ENCODE measurements at places on chromosomes 11 and 22.

GRCh38 chr11:101341578-101341977, 212.0 kb upstream of the PGR start:
- DNase-seq = peak; percentile 26

DNA sequence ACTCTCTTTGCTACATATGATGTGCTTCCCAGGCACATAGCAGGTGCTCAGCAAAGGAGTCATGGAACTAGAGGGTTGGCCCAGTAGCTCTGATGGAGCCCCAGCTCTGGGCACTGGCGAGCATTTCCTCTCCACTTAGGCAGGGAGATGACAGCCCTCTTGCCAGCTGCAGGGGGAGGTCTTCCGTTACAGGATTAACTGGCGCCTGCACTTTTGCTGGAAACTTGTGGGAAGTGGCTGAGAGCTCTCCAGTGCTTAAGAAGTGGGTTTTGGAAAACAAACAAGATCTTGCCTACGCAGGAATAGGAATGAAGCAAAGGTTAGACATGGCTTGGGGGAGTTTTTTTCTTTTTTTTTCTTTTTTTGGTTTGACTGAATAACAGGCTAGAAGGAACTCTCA, 75.5 kb downstream of the MICAL2 start:
- peak; percentile 68 for DNase-seq

- peak; percentile 15 for DNase-seq
Observed at GRCh38 chr22:46976143-46976542, 213.7 kb downstream of the TBC1D22A start.

GRCh38 chr11:3803726-3804495, 4.4 kb upstream of the PGAP2 start:
- DNase-seq = no peak

- DNase-seq = no peak
Observed at GRCh38 chr22:43880541-43880991, 11.2 kb downstream of the PNPLA5 start.

DNA sequence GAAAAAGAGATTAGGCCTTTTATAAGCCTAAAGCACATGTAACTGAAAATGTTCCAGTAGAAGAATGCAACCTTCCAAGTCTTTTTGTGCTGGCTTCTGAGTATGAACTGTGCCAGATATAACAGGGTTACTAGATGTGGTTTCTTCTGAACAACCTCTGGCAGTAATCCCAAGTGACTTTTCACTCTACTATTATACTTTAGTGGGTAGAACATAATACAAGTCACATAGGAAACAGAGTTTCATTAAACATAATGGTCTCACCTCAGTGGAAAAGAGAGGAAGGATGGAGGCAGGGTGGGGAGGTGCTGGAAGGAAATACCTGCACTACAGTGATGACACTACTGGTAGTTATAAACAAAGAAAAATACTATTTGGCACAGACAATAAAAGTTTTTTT, 81.3 kb downstream of the PHF21A start:
- DNase-seq = no peak

GRCh38 chr22:34849965-34850364, 216.0 kb upstream of the ISX start:
- DNase-seq = no peak

DNA sequence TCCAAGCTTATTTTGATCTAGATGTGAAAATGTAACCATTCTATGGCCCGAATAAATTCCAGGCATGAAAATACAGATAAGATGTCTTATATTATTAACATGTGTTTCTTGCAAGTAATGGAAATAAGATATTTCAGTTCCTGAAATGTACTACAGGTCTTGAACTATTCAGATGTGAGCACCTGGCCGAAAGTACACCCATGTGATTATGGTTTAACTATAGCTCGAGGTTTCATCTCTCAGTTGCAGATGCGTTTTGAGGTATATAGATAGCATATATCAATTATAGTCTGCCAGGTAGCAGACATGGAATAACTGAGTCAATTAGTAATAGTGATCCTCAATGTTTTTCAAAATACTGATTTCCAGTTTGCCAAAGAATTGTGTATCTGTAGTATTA, 68.3 kb downstream of the DDIAS start:
- DNase-seq = no peak

DNA sequence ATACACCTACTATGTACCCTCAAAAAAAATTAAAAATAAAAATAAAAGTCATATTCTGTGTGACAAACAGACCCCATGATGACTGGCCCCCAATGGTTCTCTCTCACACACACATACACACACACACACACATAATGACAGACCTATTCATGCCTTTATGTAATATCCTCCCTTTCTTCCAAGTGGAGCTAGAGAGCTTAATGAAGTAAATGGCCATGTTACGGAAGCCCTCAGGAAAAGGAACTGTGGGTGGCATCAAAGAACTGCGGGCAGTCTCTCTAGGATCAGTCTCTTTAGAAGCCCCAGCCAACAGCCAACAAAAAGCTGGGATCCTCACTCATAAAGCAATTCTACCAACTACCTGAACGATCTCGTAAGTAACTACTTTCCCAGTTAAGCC, 125.5 kb downstream of the SIK3 start:
- no peak for DNase-seq

- DNase-seq = peak; percentile 57
Observed at GRCh38 chr22:38733724-38734381, 21.9 kb downstream of the SUN2 start.

GRCh38 chr22:42865536-42865935, 8.5 kb upstream of the ARFGAP3 start:
- DNase-seq = no peak

GRCh38 chr11:27253224-27253623, 109.8 kb downstream of the CCDC34 start:
- DNase-seq = no peak

- DNase-seq = peak; percentile 9
Observed at GRCh38 chr11:110614031-110614430, 98.2 kb downstream of the ARHGAP20 start.

DNA sequence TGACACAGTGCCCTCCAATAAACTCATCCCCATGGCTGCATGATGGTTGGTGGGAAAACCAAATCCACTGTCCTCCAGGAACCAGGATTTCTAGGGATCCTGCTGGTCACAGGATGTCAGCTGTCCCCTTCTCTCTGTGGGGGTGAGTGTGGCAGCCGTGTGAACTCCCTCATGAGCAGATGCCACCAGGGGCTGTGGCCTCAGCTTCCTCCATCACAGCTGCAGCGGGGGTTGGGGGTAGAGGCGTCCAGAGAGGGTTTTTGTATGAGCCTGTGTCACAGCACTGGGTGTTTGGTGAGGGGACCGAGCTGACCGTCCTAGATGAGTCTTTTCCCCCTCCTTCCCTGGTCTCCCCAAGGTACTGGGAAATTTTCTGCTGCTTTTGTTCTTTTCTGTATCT, 26.4 kb downstream of the IGLL5 start:
- DNase-seq = no peak

DNA sequence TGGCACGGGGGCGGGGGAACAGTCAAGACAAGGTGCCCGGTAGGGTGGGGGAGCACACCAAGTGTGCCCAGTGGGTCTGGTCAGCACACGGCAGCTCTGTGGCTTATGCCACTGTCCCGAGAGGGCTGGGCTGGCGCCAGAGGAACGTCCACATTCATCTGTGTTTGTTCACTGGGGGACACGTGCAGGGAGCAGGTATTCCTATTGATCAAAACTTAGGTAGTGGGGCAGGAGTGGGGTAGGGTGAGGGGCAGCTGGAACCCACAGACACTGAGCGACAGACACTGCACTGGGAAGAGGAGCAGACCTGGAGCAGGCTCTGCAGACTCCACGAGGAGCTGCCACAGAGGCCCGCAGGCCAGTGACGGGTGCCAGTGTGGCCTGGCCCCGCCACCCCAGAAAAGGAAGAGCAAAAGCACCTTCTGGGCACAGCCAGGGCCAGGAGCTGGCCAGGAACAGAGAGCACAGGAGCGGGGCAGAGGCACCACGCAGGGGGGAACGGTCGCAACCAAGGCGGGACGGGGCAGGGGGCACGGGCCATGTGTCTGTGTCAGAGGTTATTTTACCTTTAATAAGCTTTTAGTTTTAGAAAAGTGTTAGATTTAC, 2.1 kb upstream of the MOB2 start:
- no peak for DNase-seq

DNA sequence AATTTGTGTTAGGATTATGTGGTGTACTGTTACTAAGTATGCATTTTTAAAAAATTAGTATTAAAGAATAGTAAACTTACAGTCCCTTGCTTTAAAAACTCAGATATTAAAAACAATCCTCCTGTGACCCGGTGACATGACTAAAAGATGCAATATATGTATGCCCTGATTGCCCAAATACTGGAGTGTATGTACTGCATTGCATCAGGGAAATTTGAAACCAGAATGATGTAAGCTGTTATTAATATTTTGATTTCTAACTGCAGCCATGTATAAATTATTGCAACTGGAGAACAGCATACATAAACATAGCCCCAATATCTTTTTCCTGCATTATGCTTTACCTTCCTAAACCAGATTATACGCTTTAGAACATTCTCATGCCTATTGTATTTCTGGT, 3.7 kb upstream of the HSPA8 start:
- DNase-seq = no peak

- DNase-seq = no peak
Observed at GRCh38 chr22:47337161-47337621, 574.7 kb downstream of the TBC1D22A start.

DNA sequence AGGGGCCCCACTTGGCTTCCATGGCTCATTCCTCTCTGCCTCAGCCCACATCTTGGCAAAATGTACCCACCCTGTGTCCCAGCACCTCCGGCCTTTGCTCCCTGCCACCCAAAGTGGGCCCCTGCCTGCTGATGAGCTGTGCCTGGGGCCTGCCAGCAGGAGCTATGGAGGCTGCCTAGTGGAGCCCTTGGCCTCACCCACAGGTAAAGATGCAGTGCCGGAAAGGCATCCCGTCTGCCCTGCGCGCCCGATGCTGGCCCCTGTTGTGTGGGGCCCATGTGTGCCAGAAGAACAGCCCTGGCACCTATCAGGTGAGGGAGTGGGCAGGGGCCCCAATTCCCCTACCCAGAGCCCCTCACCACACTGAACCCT, 1.3 kb downstream of the TBC1D10C start:
- DNase-seq = no peak

DNA sequence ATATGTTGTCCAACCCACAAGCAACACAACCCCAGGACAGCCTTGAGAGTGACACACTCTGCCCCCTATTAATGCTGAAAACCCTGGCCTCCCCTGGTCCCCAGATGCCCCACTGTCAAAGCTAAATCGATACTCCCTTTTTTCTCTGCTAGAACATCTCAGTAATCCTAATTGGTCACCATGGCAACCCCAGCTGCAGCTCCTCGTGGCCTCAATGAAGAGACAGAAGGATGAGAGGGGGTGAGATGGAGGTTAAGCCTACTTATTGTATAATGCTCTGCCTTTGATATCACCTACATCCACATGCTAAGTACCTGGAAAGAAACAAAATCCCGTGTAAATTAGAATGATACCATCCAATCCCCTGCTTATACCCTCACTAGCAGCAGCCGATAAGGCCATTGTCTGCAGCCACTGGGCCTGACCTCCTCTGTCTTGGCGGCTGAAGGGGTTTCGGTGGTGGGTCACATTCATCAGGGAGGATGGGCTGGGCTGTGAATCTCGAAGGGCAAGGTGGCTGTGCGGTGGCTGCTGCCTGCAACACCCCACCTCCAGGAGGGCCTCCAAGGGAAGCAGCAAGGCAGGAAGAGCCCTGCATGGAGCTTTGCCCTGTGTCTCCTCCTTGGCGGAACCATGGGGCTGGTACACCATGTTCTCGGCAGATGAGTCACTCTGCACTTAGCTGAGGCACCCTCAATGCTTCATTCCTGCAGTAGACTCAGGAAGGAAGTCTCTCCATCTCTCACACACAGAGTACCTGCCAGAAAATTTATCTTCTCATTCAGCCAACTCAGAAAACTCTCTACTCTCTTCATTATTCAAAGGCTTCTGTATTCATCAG, 399.5 kb downstream of the BUD13 start:
- no peak for DNase-seq

DNA sequence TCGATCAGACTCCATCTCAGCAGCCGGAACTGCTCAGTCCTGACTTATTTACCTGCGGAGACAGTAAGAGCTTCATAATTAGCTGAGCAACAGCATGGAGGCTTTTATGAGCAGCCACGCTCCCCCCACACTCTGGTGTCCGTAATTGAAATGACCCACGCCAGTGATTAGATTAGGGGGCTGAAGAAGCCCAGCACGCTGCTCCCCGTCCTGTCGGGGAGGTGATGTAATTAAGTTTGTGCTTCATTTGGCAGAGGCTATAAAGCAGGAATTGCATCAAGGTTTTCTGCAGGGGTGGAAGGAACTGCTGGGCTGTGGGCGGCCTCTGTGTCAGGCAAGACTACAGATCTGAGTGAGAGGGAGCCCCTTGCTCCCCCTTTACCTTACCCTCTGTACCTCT, 22.8 kb upstream of the HTR3A start:
- no peak for DNase-seq

GRCh38 chr11:111586388-111586831, 15.8 kb upstream of the SIK2 start:
- peak; percentile 75 for DNase-seq

DNA sequence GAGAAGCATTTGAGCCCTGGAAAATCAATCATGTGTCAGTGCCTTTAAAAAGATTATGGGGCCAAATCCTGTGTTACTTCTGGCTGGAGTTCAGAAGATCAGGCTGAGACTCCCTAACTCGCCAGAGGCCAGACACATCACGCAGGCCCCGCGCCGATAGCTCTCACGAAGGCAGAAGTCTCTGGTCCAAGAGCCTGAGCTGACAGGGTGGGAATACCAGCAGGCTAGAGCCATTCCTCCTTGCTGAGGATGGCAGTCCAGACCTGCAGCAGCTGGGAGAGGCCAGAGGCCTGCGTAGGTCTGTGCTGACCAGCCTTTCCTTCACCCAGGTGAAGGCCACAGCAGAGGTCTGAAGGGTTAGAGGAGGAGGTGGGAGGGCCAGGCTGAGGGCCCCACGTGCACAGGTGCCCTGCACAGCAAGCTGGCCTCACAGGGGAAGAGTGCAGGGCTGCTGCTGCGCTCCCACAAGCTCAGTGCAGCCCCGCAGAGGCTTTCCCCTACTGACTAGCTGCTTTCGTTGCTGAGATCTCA, 52.9 kb downstream of the ST14 start:
- DNase-seq = no peak

- DNase-seq = no peak
Observed at GRCh38 chr11:110757066-110757465, 44.8 kb upstream of the ARHGAP20 start.

DNA sequence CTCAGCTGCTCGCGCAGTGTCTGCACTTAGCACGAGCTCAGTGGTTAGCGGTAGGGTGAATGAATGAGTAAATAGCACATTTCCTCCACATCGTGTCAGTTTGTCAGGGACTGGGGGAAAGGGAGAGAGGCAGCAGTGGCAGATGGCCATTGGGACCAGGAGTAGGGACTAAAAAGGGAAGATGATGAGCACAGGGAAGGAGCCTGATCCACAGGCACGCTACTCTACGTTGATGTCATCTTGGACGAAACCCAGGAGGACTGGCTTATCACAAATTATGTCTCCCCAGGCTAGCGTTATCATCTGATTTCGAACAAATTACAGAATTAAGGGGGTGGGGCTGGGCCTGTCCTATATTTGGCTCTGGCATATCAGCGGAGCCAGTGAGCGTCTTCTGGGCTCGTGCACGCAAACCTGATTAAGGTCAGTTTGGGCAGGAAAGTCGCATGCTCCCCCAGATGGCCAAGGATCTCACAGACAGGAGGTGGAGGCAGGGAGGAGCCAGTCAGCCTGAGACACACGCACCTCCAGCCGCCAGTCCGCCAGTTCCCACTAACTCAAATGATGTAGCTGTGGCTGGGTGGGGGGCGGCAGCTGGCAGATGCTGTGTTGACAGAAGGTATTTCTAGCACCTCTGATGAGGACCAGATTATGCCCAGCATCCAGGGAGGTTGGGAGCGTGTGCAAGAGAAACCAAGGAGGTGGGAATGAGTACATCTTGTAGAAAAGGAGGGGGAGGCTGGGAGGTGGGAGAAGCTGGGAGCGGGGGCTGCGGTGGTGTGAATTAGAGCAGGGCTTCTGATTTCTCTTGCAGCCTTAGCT, 97.4 kb upstream of the PRDM11 start:
- DNase-seq = peak; percentile 27
